Vagina (tissue), 2 donors: ENCODE measurements at places on chromosomes 5 and 9.

DNA sequence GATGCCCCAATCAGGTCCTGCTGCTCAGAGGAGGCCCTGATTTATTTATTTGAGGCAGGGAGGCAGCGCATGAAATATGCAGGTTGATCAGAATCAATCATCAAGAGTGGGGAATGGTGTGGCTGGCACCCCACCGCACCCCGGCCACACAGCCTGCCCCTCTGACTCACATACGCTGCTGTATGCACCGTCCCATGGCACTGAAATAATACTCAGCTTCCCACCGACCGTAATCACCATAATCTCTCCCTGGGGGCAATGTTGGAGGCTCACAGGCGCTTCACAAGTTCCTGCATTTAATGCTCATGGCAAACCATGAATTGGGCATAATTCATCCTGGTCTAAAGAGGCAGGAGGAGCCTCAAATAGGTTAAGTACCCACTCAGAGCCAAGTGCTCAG lies 141.2 kb upstream of the TBC1D2 start:
- no peak overlapping the region for H3K27ac ChIP-seq
- no peak for DNase-seq
- no peaks in the 10 kb centered on the region for H3K27me3 ChIP-seq
- H3K4me1 ChIP-seq, result no peaks in the 10 kb centered on the region
- H3K36me3 ChIP-seq, result no peaks in the 10 kb centered on the region
- H3K4me3 ChIP-seq, result no peak overlapping the region

- H3K36me3 ChIP-seq, result no peaks in the 10 kb centered on the region
- H3K4me3 ChIP-seq, result no peak overlapping the region
- H3K4me1 ChIP-seq, result no peaks in the 10 kb centered on the region
- no peaks in the 10 kb centered on the region for H3K27me3 ChIP-seq
- no peak for DNase-seq
Observed at GRCh38 chr5:58842852-58843251, 260.0 kb downstream of the RAB3C start.

GRCh38 chr5:131679911-131680310 lies 44.9 kb upstream of the RAPGEF6 start:
- H3K27ac ChIP-seq, result peak overlapping the region; percentile 32
- no peak overlapping the region for H3K4me3 ChIP-seq
- H3K4me1 ChIP-seq, result peaks cover 12% of the 10 kb centered on the region
- no peak for DNase-seq

- H3K27ac ChIP-seq, result no peak within 1 kb of the TSS
- no peak for DNase-seq
- peaks cover 19% of the 10 kb centered on the region for H3K4me1 ChIP-seq
- H3K4me3 ChIP-seq, result no peak within 1 kb of the TSS
Observed at GRCh38 chr9:133421615-133422542, at the start of gene ADAMTS13. ADAMTS13 (plus strand) TSS chr9:133422367; CDS start chr9:133422444, 77 bp downstream.

DNA sequence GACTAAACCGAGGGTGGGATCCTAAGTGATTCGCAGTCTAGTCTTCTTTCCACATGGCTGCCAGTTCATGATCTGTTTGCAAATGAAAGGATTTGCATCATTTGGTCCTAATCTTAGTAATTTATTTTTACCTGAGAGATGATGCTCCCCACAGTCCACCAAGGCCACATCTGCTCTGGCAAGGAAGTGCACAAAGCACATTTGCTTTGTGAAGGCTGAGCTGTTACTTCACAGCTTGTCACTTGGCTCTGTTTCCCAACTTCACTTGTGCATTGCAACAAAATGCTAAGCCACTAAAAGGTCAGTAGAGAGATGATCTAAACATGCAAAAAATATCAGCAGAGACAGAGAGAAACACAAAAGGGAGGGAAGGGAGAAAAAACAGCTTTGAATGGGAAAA lies 128.5 kb upstream of the VLDLR start:
- no peaks in the 10 kb centered on the region for H3K27me3 ChIP-seq
- H3K27ac ChIP-seq, result no peak overlapping the region
- H3K4me3 ChIP-seq, result no peak overlapping the region
- H3K36me3 ChIP-seq, result no peaks in the 10 kb centered on the region

DNA sequence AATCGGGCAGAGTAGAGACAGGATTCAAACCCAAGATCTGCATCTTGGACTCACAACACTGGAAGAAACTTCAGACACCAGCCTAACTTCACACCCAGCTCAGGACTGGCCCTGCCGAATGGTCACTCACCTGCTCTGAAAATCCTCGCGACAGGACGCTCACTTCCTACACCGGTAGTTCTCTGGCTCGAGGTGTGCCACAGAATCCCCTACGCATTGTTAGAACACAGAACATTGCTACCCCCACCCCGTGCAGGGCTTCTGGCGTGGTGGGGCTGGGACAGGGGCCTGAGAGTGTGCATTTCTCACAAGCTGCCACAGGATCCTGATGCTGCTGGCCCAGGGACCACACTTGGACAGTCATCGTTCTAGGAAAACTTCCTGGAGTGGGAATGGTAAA lies 12.1 kb downstream of the KCNMB1 start:
- no peak for DNase-seq
- H3K27ac ChIP-seq, result no peak overlapping the region
- H3K36me3 ChIP-seq, result no peaks in the 10 kb centered on the region
- H3K4me3 ChIP-seq, result no peak overlapping the region

DNA sequence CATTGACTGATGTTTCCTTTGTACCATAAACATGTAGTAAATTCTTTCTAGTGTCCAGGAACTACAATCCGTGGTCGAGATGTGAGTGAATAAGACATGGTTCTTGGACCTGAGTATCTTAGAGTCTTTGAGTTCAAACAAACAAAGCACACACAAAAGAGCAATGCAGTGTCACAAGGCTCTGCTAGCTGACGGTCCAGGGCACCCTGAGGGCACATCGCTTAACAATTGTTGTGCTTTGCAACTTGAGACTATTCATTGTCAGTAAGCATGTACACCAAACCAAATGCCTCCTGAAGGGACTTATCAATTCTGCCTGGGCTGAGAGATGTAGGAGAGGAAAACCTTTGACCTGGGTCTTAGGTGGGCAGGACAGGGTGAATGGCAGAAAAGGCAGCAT lies 84.8 kb downstream of the CAMK4 start:
- H3K4me1 ChIP-seq, result no peaks in the 10 kb centered on the region
- DNase-seq, result no peak
- no peak overlapping the region for H3K27ac ChIP-seq
- H3K36me3 ChIP-seq, result no peaks in the 10 kb centered on the region

DNA sequence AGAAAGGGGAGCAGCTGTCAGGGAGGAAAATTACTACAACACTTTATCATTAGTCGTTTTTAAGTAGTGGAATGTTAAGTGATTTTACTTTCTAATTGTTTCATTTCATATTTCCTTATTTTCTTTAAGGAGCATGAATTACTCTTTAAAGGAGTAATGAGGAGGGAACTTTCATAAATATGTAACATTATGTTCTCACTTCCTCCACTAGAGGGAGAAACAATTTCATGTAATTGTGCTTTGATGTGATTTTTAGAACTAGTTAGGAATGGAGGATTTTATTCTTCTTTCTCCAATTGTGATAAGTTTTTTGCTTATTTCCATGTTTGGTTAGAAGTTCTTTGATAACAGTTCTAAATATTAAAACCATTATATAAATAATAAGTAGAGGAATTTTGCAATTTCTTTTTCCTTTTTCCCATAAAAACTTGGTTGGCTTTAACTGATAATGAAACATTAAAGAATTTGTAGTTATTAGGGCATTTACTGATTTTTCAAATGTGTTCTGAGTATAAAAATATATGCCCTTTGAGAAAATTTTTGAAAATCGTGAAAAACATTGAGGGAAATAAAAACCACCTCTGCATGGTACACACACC lies 25.6 kb downstream of the CEP78 start:
- H3K36me3 ChIP-seq, result peaks cover 9% of the 10 kb centered on the region
- H3K27ac ChIP-seq, result no peak overlapping the region
- H3K4me3 ChIP-seq, result no peak overlapping the region

DNA sequence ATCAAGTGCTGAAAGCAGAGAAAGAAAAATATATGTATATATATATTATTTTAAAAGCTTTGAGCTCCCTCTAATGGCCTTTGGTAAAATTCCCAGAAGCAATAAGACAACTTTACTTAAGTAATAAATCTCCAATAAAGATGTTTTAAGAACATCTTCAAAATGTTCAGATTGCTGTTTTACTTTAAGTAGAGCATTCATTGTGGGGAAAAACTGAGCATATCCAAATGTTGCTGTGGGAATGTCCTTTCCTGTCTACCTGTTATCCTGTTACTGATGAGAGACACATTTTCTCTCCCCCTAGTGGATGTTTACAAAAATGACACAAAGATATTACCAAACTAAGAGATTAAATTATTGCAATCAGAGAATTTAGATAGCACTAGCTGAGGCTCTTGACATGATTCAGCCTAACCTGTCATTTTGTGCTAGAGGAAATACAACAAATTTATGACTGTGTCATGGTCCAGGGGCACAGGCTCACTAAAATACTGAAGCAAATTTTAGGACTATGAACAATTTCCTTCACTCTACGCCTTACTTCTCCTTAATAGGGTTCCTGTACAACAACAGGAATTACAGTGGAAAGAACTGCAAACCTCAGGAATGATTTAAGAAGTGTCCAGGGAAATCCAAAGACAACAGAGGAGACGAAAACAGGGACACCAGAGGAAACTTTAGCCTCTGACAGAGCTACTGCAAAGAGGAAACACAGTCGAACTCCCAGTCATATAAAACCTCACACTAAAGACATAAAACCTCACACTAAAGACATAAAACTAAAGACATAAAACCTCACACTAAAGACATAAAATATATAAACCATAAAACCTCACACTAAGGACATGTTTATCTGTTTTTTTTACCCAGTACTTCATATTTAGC lies 24.3 kb upstream of the PRRC1 start:
- no peaks in the 10 kb centered on the region for H3K36me3 ChIP-seq
- no peak for DNase-seq
- H3K4me1 ChIP-seq, result no peaks in the 10 kb centered on the region
- no peak overlapping the region for H3K27ac ChIP-seq
- H3K4me3 ChIP-seq, result no peak overlapping the region

DNA sequence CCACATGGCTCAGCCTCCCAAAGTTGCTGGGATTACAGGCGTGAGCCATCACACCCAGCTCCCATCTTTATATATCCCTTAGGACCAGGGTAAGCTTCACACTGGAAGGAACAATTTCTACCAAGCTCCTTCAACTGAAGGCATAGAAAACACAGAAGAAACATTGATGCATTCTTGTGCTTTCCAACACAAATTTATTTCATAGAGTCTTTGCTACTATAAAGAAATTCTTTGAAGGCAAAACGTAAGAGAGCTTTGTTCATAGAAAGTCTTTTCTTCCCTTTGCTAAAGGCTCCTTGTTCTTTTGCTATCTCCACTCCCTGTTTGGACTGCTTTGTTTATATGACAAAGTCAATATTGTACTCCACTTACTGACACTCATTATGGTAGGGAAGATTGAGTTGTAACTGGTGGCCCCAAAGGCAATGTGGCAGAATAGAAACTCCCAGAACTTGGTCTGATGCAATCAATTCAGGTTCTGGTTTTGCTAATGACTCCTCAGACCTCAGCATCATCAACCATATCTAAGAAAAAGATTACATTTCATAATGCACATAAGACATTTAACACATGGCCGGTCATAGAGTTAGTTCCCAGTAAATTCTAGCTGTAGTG lies 97.4 kb upstream of the CLINT1 start:
- H3K36me3 ChIP-seq, result no peaks in the 10 kb centered on the region
- no peak overlapping the region for H3K4me3 ChIP-seq
- no peak for DNase-seq
- no peaks in the 10 kb centered on the region for H3K4me1 ChIP-seq

GRCh38 chr9:37913480-37914153 lies 9.7 kb upstream of the SLC25A51 start:
- no peaks in the 10 kb centered on the region for H3K36me3 ChIP-seq
- H3K27ac ChIP-seq, result no peak overlapping the region
- DNase-seq, result peak; percentile 91
- no peaks in the 10 kb centered on the region for H3K27me3 ChIP-seq

- peaks cover 8% of the 10 kb centered on the region for H3K4me1 ChIP-seq
- no peak overlapping the region for H3K4me3 ChIP-seq
- no peak for DNase-seq
- no peaks in the 10 kb centered on the region for H3K36me3 ChIP-seq
- H3K27me3 ChIP-seq, result no peaks in the 10 kb centered on the region
Observed at GRCh38 chr9:124839612-124840299, 13.5 kb upstream of the WDR38 start.

GRCh38 chr5:139762615-139763170 lies 32.9 kb upstream of the PSD2 start:
- DNase-seq, result no peak
- no peaks in the 10 kb centered on the region for H3K36me3 ChIP-seq
- peaks cover 9% of the 10 kb centered on the region for H3K4me1 ChIP-seq
- no peak overlapping the region for H3K4me3 ChIP-seq
- no peaks in the 10 kb centered on the region for H3K27me3 ChIP-seq
- no peak overlapping the region for H3K27ac ChIP-seq

DNA sequence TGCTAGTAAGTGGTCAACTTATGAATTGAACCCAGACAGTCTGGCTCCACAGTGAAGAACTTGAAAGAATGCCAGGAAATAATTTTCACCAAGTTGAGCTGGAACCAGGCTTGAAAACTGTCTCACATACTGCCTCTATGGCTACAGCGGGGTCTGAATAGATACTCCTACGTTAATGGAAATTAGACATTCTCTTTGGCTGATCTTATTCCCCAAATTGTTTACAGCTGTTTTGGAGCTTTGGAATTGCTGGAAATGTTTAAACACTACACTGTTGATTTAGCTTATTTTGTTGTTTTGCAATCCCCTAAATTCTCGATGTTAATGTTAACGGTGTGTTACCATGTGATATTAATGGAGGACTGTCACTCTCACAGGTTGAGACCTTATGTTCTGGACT lies 146.4 kb downstream of the FBXL7 start:
- DNase-seq, result no peak
- H3K27ac ChIP-seq, result no peak overlapping the region
- H3K27me3 ChIP-seq, result no peaks in the 10 kb centered on the region
- H3K4me1 ChIP-seq, result peaks cover 20% of the 10 kb centered on the region

DNA sequence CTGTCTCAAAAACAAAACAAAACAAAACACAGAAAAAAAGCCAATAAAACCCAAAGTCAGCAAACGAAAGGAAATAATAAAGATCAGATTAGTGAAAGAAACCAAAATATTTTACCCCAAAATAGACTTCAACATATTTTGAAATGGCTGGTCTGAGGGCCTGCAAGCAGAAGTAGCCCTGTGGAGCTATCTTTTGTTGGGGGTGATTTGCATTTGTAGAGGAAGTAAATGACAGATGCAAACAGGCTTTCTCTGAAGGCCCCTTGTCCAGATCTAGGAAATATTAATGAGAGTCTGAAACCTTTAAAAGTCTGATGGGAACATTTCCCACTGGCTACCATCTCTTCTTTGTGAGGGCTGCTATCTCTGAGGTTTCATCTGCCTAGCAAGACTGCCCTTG lies 74.0 kb downstream of the GCNT4 start:
- no peak for DNase-seq
- H3K36me3 ChIP-seq, result no peaks in the 10 kb centered on the region
- H3K4me3 ChIP-seq, result no peak overlapping the region
- H3K27me3 ChIP-seq, result no peaks in the 10 kb centered on the region
- H3K27ac ChIP-seq, result no peak overlapping the region
- no peaks in the 10 kb centered on the region for H3K4me1 ChIP-seq

DNA sequence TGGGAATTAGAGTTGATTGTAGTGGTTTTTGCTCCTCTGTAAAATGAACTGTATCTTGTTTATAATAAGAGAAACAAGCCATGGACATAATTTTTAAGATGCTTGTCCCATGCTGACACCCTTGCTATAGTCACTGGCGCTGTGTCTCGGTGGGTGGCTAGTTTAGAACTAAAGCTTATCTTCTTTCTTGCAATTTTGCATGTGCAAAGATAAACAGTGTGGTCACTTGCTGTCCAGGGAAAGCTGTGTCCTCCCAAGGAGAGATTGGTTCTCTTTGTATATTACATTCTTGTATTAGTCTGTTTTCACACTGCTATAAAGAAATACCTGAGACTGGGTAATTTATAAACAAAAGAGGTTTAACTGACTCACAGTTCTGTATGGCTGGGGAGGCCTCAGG lies 143.8 kb downstream of the MELK start:
- no peaks in the 10 kb centered on the region for H3K4me1 ChIP-seq
- DNase-seq, result no peak
- no peak overlapping the region for H3K27ac ChIP-seq
- H3K27me3 ChIP-seq, result no peaks in the 10 kb centered on the region
